ENCODE measurements at places on chromosomes 3 and 15.

DNA sequence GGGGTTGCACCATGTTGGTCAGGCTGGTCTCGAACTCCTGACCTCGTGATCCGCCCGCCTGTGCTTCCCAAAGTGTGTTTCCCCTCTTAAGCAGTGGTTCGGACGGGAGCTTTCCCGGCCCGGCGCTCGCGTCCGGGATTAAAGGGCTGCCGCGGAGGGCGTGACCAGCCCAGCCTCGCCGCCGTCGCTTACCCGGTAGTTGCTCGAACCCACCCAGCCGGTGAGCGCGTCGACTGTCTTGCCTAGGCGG, 513 bp downstream of the CLASP2 start:
- no peak for DNase-seq

- peak; percentile 53 for DNase-seq
Measured at GRCh38 chr15:71687902-71688508, 122.3 kb upstream of the NR2E3 start.

- peak; percentile 70 for DNase-seq
Measured at GRCh38 chr15:50562735-50563640, 16.5 kb upstream of the USP50 start.

- peak; percentile 56 for DNase-seq
Measured at GRCh38 chr15:100033140-100033857, 300.1 kb upstream of the LYSMD4 start.

GRCh38 chr15:35603301-35603700, 57.3 kb upstream of the DPH6 start:
- peak; percentile 44 for DNase-seq

DNA sequence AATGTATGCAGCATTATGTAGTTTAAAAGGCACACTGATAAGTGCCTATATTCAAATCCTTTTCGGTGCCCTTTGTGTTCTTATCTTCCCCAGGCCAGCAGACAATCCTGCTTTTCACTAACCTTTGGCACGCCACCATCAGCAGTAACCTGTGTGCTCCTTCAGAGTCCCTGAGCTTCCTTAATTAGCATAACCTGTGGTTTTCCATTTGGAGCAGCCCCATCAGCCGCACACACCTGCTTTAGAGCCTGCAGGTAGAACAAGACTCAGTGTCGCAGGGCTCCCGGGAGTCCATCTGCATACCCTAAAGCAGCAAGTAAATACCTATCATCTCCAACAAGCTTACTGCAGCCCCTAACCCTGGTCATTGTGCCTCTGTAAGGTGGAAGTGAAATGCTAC, 755.1 kb downstream of the ROBO2 start:
- DNase-seq = no peak

- DNase-seq = peak; percentile 11
Measured at GRCh38 chr3:8001307-8001706, 500.3 kb upstream of the LMCD1 start.

GRCh38 chr15:66965201-66965900, 100.1 kb upstream of the SMAD3 start:
- no peak for DNase-seq

GRCh38 chr3:23112491-23112890, 90.6 kb upstream of the UBE2E2 start:
- no peak for DNase-seq

GRCh38 chr15:25532269-25533140, 93.7 kb upstream of the UBE3A start:
- no peak for DNase-seq

DNA sequence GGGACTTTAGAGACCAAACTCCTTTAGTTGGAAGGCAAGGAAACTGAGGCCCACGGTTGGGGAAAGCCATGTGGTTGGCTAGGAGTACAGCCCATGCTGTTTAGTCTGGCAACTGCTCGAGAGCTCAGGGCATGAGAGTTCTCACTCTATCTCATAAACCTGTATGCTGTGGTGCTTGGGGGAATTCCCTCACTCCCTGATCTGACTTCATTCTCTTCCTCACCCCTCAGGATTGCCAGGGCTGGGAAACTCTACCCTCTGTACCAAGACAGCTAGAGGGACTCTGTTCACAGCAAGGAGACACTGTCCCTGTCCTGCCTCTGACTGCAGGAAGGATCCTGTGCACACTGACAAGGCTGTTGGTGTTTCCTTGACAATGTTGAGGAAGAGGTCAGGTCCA, 230.2 kb downstream of the ZNF621 start:
- DNase-seq = peak; percentile 24

DNA sequence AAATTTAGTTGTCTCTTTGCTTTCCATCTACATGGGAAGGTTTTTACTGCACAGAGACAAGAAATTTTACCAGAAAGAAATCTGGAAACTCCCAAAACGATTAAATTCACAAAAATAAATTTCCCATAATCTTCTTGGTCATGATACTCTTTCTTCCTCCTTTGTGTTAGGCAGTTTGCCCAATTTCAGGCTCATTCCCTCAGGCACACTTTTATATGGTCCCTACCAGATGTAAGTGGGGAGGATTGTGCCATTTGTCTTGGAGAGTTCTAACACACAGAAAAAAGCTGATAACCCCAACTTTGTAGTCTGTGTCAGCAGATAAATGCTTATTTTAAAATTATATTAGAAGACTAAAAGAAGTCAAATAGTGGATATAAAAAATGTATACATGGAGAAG, 49.1 kb upstream of the CCDC50 start:
- DNase-seq = no peak

- no peak for DNase-seq
Measured at GRCh38 chr3:52794612-52795099, at the start of gene ITIH3. Gene ITIH3 (plus strand): TSS chr3:52794796. CDS start chr3:52794804, 8 bp downstream.

- DNase-seq = peak; percentile 67
Measured at GRCh38 chr3:39809181-39809994, at the start of gene MYRIP. Gene MYRIP (plus strand): TSS chr3:39809609. CDS start chr3:39900817, 91,208 bp downstream.

DNA sequence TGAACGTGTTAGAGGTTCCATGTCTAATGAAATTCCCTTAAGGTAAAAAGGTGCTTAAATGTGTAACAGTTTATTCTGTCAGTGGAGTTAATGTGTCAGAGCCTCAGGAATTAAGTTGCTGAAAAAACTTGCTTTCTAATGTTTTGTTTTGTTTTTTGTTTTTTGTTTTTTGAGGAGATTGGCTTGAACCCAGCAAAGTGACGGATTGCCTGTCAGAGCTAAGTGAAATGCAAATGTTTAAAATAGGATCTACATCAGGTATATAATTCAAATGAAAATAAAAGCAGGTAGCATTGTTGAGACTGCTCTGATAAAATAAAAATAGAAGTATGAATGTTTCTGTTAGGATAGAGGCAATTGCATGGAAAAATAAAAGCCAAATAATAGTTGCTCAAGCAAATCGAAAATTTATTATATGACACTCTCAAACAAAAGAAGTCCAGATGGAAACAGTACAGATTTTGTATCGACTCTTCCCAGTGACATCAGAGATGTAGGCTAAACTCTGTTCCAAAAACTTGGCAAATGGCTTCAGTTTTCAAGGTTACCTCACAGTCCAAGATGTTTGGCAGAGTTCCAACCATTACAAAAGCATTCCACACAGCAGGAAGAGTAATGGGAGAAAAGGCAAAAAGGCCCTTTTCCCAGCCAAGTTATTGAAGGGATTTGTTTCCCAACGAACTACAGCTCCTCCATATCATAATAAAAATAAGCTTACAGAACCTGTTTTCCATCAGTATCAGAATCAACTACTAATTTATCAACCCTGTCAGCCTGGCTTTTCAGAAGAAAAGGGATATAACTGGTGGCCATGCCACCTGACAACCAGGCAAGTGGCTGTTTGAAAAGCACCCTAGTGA, 291.0 kb downstream of the TBL1XR1 start:
- peak; percentile 93 for DNase-seq

DNA sequence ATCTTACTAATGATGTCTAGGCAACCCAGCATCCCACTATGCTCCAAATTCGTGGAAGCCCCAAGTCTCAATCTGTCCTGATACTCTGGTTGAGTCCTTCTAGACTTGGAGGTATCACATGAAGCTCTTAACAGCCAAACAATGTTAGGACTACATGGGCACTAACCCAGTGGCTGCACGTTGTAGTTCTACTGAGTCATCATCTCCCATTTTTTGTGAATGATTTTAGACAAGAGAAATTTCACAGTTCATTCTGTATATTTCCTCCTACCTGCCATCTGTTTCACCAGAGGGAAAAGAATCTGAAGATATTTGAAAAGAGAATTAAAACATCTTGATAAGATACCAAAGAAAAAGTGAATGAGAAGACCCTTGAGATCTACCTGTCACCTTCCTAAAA, 9.8 kb upstream of the WWTR1 start:
- DNase-seq = no peak

DNA sequence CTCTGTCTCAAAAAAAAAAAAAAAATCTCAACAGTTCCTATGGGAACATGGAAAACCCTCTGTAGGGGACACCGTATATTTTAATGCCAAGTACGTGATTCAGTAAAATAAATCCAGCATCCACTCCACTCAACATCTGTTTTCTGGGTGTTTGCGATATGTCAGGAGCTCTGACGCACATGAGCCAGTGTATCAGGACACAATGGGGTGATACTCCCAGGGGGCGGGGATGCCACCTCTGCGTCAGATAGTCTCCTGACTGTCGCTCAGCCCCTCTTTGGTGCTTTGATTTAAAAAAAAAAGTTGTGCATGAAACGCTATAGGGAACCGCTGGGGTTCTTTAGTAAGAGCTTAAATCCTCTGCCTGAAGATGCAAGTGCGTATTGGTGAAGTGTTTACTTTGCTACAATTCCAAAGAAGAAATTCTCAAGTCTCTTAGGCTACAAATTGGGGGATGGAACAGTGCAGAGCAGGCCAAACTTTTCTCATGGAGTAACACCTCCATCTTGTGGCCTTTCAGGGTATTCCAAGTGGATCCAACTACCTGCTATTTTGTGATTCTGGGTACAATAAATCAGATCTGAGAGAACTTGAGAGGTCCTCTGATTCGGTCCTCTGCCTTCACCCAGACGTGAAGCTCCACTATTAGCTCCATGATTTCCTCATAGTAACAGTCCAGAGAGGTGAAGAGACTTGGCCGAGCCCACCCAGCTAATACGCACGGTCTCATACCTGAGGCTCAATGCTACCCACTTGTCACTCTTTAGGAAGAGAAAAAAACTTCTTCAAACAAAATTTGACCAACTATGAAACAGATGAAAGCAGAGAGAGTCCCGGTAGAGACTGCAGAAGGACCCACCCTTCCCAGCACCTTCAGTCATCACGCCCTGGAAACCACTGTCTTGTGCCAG, 9.3 kb upstream of the NR2E3 start:
- DNase-seq = peak; percentile 87

DNA sequence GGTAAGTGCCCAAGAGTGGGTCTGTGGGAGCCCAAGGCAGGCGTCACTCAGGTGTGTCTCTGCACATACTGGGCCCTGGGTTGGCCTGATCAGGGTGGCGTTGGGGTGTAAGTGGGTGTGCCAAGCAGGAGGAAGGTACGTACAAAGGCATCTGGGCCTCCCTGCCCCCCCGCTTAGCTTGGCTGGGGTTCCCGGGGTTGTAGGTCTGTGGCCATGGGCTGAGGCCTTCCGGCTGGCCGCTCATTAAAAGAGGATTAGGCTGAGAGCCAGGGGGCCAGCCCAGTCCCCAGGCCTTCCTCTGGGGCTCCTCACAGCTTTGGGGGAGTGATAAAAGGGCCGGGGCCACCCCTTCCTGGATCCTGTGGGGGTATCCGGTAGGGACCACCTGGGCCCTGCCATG, 13.3 kb downstream of the SEMA3F start:
- peak; percentile 42 for DNase-seq
